Fibroblast of skin of left biceps (primary cell): ENCODE measurements at places on chromosomes 4 and X.

DNA sequence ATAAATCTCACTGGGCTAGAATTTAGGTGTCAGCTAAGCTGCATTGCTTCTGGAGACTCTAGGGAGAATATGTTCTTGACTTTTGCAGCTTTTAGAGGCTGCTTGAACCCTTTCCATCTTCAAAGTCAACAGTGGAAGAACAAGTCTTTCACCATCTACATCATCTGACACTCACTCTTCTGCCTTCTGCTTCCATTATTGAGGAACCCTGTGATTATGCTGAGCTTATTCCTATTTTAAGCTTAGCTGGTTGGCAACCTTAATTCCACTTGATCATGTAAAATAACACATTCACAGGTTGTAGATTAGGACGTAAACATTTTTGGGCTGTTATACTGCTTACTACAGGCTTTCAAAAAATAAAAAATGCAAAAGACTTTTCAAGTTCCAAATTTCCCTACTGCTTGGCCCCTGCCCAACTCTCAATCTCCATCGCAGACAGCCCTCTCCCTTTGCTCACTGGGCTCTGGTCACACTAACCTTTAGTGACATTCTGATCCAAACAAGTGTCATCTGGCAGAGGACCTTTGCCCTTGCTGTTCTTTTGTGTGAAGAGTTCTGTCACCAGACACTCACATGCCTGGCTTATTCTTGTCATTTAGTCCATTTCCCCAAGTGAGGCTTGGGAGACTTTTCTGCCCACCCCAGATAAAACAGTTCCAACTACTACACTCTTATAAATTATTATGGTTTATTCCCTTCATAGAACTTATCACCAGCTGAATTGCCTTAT is 1056.0 kb downstream of the STIM2 start:
- DNase-seq, result no peak

DNA sequence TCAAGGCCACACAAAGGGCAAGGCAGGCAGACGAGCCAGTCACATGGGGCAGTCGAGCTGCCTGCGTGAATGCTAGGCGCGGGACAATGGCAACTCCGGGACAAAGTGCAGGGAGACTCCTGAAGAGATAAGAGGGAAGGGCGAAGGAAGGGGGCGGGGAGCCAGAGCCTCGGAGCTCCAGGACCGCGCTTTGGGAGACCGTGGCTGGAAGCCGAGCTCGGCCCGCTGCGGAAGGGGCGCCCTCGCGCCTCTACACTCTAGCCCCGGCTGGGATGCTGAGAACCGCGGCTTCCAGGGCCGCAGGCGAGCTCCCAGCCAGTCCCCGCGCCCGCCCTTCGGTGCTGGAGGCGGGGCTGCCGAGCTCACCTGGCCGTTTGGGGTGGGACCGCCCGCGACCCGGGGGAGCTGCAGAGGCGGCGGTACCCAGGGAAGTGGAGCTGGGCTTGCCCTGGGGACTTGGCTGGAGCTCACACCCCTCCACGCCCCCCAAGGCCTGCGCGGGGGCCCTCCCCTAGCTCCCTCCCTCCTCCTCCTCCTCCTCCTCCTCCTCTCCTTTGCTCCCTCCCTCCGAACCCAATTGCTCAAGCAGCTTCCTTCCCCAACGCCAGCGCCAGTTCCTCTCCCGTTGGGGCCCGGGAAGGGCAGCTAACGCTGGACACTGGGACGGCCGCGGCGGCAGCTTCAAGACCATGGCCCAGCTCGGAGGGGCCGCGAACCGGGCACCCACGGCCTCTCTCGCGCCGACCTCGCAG is at the start of gene SOWAHD:
SOWAHD (plus strand) TSS at position 610 of the 752 bp plus-strand sequence; CDS start at position 690, 80 bp downstream.
- no peak for DNase-seq

DNA sequence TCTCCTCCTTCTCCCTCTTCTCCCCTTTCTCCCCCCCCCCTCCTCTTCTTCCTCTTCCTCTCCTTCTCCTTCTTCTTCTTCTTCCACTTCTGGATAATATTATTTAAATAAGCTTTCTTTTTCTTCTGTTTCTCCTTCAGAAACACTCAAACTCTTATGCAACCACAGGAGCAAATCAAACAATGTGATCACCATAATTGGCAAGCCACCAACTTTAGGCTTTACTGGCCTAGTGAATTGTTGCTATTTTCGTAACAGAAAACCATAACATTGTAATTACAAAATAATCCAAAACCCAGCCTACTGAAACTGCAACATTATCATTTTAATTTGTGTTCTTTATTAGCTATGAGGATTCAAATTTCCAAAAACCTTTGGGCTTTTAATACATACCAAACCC is 14.3 kb downstream of the DCAF8L1 start:
- peak; percentile 18 for DNase-seq

GRCh38 chrX:16488959-16489358 is 161.0 kb upstream of the S100G start:
- no peak for DNase-seq

DNA sequence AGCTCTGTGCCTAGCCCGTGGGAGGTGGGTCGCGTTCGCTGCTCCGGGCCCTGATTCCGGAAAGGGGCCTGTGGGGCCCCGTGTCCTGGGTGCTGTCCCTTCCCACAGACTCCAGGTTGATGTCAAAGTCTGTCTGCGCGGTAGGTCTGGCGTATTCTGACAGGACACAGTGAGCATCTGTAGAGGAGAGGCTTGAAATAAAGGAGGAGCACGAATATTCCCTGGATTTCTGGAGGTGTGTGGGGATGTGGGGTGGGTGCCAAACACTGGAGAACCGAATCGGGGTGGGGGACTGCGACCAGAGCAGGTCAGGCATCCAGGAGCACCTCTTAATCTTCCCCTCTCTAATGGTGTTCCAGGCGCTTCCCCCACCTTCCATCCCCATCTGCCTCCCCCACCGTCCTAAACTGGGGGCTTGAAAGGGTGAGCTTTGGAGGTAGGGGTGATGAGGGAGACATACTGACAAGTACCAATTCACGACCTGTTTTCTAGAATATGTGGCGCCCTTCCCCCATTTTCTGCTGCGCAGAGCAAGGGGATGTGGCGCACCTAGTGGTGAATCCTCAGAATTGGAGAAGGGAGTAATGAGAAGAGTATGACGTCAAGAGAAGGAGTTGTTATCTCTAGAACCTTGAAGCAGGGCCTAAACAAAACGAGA is 877 bp downstream of the GPRASP1 start:
- no peak for DNase-seq

GRCh38 chr4:126687655-126688358 is 945.0 kb upstream of the INTU start:
- no peak for DNase-seq

DNA sequence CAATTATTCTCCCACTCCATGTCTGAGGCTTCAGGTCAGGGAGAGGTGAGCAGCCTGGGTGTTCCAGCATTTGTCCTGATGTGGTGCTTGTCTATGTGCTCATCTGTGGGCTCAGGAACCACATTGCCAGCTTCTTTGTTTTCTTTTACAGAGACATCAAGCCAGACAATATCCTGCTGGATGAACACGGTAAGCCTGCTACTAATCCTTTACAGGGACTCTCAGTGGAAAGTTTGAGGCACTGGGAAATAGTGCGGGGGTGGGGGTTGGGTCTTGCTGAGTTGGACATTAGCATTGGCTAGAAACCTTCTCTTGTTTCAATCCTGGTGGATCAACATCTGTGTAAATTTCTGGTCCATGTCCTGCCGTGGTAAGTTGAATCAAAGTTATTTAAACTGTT is 310.3 kb downstream of the EVC2 start:
- no peak for DNase-seq

- no peak for DNase-seq
These were observed 89.1 kb downstream of the FNIP2 start for GRCh38 chr4:158857951-158858350.

GRCh38 chr4:2333916-2334644 is 72.2 kb upstream of the MXD4 start:
- no peak for DNase-seq

GRCh38 chr4:169089004-169089403 is 78.9 kb upstream of the CBR4 start:
- no peak for DNase-seq

DNA sequence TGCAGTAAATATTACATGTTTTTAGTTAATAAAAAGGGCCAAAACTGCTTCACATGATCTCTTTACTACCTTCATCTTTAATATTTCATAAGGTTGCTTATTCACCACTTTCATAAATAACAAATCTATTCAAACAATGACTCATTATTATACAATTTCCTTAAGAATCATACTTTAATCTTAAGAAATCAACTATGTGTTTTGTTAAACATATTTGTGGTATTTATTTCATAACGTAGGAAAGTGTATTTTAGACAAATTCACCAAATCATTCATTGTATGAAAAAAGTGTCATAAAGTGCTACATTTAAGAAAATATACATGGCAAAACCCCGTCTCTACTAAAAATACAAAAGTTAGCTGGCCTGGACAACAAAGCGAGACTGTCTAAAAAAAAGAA is 150.5 kb upstream of the RXFP1 start:
- peak; percentile 10 for DNase-seq
